Neuronal stem cell (in vitro differentiated cells): ENCODE measurements at places on chromosomes 3 and 15.

DNA sequence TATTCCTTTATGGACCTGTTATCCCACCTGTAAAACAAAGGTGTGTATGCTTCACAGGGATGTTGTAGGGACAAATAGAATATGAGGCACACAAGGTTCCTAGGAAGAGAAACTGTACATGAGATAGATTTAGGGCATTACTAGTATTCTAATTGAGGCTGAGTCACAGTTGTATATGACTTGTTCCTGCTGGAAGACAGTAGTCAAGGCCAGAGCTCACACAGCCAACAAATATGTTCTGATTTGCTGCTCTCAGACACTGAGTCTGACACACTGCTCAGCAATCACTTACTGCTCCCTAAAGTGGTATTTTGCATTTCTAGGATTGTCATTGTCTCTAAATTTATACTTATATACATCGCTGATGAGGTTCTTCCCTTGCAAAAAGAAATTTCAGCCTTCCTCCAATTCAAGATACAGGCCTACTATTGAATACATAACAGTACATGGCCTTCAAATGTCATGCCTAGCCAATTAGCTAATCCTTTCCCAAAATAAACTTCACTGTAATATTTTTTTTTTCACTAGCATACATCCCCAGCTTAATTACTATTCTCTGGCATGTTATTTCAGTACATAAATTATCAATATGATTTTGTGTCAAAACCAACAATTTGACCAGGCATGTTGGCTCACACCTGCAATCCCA is 69.8 kb downstream of the TIGIT start:
- no peak for DNase-seq

- DNase-seq: no peak
These were observed 104.8 kb downstream of the PLCH1 start for GRCh38 chr3:155640098-155640497.

- DNase-seq: no peak
These were observed 69.7 kb downstream of the MB21D2 start for GRCh38 chr3:192847941-192848340.

GRCh38 chr15:60557191-60557618 is 78.3 kb upstream of the ICE2 start:
- DNase-seq: no peak

- no peak for DNase-seq
These were observed 61.1 kb downstream of the ST3GAL6 start for GRCh38 chr3:98824256-98824655.
